ACHN (cell line): ENCODE measurements at places on chromosomes 16 and 17.

- no peak for DNase-seq
Observed at GRCh38 chr16:79391395-79391794, 209.1 kb downstream of the MAF start.

DNA sequence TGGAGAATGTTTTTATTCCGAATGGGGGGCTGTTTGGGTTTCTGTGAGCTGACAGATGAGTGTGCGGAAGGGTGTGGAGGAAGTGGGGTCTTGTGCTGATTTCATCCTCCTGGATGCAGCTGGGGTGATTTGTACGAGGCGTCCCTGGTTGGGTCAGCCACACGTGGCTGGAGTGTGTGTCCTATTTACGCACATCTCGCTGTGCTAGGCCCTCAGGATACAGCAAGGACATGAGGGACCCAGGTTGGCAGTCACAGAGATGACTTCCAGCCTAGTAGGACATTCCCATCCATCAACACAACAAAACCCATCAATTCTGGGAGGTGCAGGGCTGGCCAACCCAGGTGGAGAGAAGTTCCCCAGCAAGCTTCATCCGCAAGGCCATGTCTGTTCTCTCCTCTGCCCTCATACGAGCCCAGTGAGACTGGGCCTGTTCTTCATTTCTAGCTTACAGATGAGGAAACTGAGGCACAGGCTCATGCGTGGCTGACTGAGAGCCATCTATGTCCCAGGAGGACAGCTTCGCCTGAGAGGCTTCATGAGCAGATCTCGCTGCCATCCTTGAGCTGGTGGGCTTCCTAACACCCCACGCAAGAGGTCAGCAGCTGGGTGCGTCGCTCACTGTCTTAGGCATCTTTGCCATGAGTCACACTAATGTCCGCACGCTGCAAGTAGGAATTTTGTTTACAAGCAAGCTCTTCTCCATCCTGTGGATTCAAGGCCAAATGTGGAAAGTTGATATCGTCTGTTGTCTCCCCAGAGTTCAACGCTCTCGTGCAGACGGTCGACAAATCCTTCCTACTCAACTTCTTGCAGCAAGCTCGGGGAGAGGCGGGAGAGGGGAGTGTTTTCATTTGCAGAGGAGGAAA is 24.4 kb downstream of the IRF8 start:
- no peak for DNase-seq

GRCh38 chr16:74691093-74691855 is 9.4 kb downstream of the MLKL start:
- DNase-seq, result no peak

DNA sequence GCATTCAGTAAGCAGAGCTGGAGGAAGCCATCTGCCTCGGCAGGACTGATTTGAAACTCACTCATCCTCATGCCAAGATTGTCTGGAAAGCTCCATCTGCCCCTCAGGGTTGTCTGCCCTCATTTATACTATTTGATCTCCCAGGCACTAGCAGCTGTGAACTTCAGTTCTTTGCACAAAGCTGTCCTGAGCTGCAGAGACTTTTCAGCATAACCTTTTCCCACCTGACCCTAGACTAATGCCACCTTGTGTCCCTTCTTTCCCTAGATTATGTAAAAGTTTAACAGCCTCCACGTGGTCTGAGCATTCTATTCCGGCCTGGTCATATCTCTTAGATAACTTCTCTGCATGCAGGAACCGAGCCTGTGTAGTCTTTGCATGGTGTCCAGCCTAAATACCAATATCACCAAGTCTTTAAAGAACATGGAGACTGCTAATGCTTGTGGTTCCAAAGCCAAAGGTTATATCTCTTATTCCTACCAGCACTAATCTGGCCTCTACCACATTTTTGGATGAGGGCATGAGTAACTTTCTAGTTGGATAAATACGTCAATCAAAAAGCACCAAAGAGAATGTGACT is 29.1 kb downstream of the STAT5A start:
- no peak for DNase-seq

GRCh38 chr16:47320546-47321310 is 140.1 kb downstream of the ITFG1 start:
- DNase-seq, result no peak
